ENCODE measurements at places on chromosomes 12 and 14. TPM values are rescaled to one million over a fixed set of nuclear protein-coding genes. Genes with fewer than 3 reads are reported as not detected.

Gene CDCA3
- total RNA-seq: 29.7 TPM

Gene OR4L1
- total RNA-seq: not detected

Gene SOX5
- total RNA-seq: 4.8 TPM

Gene ASCL1
- total RNA-seq: not detected

Gene SLCO1B1
- total RNA-seq: not detected

Gene SDR39U1
- 10.4 TPM for total RNA-seq

Gene STON2
- 0.85 TPM for total RNA-seq

Gene TSHR
- not detected for total RNA-seq

Gene CDH24
- total RNA-seq: 10.2 TPM

Gene PROX2
- total RNA-seq: not detected

Gene MANSC1
- 1.3 TPM for total RNA-seq

Gene FZD10
- total RNA-seq: not detected

Gene MANSC4
- not detected for total RNA-seq

Gene PPP1R36
- 0.28 TPM for total RNA-seq

Gene PTPN6
- total RNA-seq: not detected

Gene IAPP
- total RNA-seq: not detected

Gene SLC6A12
- total RNA-seq: 0.19 TPM

Gene RPL10L
- not detected for total RNA-seq

Gene NELL2
- not detected for total RNA-seq

Gene GAS2L3
- total RNA-seq: 11.6 TPM

Gene GPD1
- total RNA-seq: under 0.01 TPM

Gene LIN7A
- 36.6 TPM for total RNA-seq
